ENCODE measurements at places on chromosomes 2 and 18. TPM values are rescaled to one million over a fixed set of nuclear protein-coding genes. Genes with fewer than 3 reads are reported as not detected.

SERPINB4 gene
- total RNA-seq: 1.9 TPM

IL36RN gene
- total RNA-seq: 0.15 TPM

PKDCC gene
- not detected for total RNA-seq

OTX1 gene
- 2.9 TPM for total RNA-seq

ZBTB7C gene
- total RNA-seq: 0.04 TPM

TXNDC2 gene
- 0.34 TPM for total RNA-seq

THSD7B gene
- not detected for total RNA-seq

EPAS1 gene
- total RNA-seq: 88.8 TPM

MBOAT2 gene
- total RNA-seq: 72.4 TPM

SERPINB11 gene
- not detected for total RNA-seq

GCC2 gene
- 4.1 TPM for total RNA-seq

EIF2AK3 gene
- 11.2 TPM for total RNA-seq

LYPD1 gene
- not detected for total RNA-seq

CREG2 gene
- total RNA-seq: 0.31 TPM
